ENCODE measurements at places on chromosomes 4 and X.

GRCh38 chr4:115110191-115111181, 2.9 kb downstream of the NDST4 start:
- DNase-seq: no peak

- DNase-seq: no peak
Observed at GRCh38 chr4:172998527-172999469, 169.8 kb upstream of the GALNT7 start.

DNA sequence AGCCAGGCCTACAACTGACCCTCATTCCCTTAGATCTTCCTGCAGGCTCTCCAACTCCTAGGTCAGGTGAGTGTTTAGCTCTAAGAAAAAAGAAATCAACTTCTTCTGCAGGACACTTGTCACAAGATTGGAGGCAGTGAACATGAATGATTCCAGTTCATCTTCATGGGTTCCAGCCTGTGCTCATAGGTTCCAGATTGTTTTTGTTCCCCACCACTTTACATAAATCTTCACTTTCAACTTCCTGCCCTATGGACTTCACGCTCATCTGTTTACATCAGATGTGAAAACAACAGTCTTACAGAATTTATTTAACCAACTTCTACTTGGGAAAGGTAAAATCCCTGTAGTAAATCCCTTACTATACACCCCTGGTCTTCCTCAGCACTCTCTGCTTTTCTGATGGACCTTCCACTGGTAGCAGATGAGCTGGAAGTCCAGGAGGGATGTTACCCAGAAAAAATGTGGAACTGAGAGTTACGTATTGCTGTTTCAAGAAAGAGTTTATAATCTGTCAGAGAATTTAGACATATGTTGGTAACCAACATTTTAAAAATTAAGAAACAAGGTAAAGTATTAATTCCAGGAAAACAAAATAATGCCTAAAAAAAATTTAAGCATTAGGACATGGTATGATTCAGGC, 62.4 kb downstream of the ANAPC10 start:
- no peak for DNase-seq

DNA sequence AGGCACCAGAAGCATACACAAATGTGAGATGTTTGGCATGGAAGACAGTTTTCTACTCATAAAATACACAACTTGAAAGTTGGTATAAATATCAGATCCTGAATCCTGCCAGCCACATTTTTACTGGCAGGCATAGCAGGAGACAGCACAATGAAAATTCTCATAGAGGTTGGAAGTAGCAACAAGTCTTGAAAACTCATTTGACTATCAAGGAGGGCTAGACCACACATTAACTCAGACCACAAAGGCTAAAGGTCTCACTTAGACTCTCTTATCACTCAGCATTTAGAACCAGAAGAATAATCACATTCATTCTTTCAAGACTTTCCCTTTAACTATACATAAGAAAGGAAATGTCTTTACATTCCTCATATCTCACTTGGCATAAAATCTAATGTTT, 56.5 kb downstream of the SORBS2 start:
- DNase-seq: no peak

DNA sequence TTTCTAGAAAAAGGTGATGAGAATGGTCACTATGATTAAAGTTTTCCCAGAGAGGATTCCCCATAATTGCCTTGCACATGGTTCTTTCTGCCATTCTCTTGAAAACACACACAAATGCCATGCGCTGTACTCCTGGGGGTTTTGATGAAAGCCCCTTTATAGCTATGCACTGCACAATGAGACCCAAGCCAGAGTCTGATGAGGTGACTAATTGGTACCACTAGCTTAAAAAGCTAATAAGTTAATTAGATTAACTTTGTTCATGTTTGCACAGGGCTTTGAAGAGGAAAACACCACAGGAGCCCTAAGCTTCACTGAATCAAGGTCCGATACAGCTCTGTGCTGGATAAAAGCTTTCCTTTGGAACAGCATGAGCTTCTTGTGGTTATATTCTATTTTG, 132.2 kb downstream of the NKX6-1 start:
- no peak for DNase-seq

DNA sequence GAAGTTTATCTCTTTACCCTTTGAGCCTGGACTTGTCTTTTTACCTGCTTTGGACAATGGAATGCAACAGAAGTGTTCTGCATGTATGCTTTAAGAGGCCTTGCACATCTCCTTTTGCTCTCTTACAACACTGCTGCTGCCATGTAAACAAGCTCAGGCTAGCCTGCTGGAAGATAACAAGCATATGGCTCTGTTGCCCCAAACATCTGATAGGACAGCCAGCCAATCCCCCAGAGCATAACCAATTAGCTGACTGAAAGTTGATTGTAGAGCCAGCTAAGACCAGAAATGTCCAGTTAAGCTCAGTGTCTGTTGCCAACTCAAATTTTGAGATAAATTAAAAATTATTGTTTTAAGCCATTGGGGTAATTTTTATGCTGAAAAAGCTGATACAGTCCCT, 510.6 kb upstream of the CNKSR2 start:
- DNase-seq: no peak

GRCh38 chr4:28014469-28014868, 1153.8 kb downstream of the STIM2 start:
- DNase-seq: no peak

- peak; percentile 50 for DNase-seq
Observed at GRCh38 chr4:4334798-4335520, 44.9 kb downstream of the ZBTB49 start.

DNA sequence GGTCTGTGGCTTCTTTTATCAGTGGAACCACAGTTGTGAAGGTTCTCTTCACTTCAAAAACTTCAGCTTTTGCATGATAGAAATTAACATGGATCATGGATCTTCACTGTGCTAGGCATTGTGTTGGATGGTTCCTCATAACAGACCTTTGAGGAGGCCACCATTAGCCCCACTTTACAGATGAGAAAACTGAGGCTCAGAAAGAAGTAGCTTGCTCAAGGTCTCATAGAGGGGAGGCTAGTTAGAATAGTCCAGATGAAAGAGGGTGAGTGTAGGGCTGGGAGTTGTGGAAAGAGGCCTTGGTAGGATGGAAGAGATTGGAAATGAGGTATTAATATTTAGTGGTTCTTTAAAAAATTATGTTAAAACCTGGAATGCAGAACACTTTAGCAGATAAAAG, 2.6 kb downstream of the TSR2 start:
- DNase-seq: no peak

DNA sequence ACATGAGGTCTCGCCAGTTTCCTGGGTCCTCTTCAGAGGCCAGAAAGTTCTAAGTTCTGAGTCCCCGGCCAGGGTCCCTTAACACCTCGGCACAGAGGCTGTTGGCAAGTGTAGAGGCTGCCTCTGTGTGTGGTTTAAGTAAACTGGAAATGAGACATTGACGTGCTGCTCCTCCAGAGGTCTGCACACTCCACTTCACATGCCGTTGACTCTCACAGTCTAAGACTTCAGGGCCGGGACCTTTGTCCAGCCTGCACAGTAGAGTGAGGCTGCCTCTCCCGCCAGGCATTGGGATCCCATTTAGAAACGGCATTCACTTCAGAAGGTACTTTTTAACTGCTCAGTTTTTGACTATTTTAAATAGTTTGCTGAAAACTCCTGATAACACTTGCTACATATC, 10.6 kb upstream of the TADA2B start:
- no peak for DNase-seq

DNA sequence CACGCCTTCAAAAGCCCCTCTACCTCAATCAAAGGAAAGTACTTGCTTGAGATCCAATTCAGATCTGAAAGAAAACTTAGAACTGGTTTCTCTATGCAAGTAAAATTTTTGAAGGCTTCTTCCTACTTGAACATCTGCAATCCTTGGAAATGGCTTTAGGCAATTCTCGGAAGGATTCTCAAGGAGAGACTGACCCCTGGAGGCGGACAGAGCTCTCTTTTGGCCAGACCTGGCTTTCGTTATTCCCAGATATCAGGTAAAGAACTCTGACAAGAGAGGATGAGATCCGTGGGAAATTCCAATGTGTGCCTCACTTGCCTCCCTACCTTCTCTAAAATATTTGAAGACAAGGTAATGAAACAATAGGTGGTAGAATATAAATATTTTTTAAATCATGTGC, 670.3 kb upstream of the FAM241A start:
- no peak for DNase-seq
